Esophagus muscularis mucosa (tissue), 4 donors: ENCODE measurements at places on chromosomes 3 and 15. TPM values are rescaled to one million over a fixed set of nuclear protein-coding genes. Genes with fewer than 3 reads are reported as not detected.
A peak's percentile ranks its signal among the peaks of the same experiment; 100 is the strongest.

Gene ADAMTS9
- 142 TPM for total RNA-seq

Gene SLC27A2
- total RNA-seq = not detected

Gene CASR
- not detected for total RNA-seq

Gene PRRT3
- total RNA-seq = 1.7 TPM

Gene FAM3D
- total RNA-seq = not detected

Gene AHSG
- total RNA-seq = not detected

Gene KIF7
- total RNA-seq = 14.6 TPM

Gene RBP2
- total RNA-seq = not detected

Gene NOX5
- 0.23 TPM for total RNA-seq

GRCh38 chr15:77616072-77616471 lies 16.6 kb downstream of the LINGO1 start:
- no peak for DNase-seq
- H3K36me3 ChIP-seq = no peaks in the 10 kb centered on the region
- no peak overlapping the region for H3K27ac ChIP-seq
- H3K27me3 ChIP-seq = peaks cover 31% of the 10 kb centered on the region
- no peak overlapping the region for H3K4me3 ChIP-seq

- DNase-seq = no peak
- H3K27me3 ChIP-seq = no peaks in the 10 kb centered on the region
These were observed 88.7 kb upstream of the C15orf39 start for GRCh38 chr15:75112848-75113492.

- H3K27me3 ChIP-seq = no peaks in the 10 kb centered on the region
- peaks cover 7% of the 10 kb centered on the region for H3K4me1 ChIP-seq
- no peak overlapping the region for H3K4me3 ChIP-seq
- H3K36me3 ChIP-seq = no peaks in the 10 kb centered on the region
- DNase-seq = peak; percentile 14
These were observed 37.2 kb upstream of the THBS1 start for GRCh38 chr15:39543651-39544050.

DNA sequence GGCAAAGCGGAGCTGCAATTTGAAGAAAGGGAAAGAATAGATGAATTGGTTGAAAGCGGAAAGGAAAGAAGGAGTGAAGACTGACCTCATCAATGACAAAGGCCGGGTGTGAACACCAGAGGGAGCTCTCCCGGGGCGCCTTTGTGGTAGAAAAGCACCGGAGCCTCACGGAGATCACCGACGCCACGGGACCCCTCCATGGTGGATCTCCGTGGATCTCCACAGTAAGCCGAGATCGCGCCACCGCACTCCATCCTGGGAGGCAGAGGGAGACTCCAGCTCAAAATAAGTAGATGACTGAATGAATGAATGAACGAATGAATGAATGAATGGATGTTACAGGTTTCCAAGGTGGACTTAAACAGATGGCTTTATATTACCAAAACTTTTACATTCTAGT lies 25.0 kb downstream of the GPR160 start:
- H3K4me1 ChIP-seq = no peaks in the 10 kb centered on the region
- no peaks in the 10 kb centered on the region for H3K27me3 ChIP-seq
- DNase-seq = no peak
- H3K36me3 ChIP-seq = no peaks in the 10 kb centered on the region
- H3K27ac ChIP-seq = no peak overlapping the region

- H3K4me3 ChIP-seq = peak overlapping the region; percentile 44
- H3K36me3 ChIP-seq = peaks cover 29% of the 10 kb centered on the region
- peaks cover 51% of the 10 kb centered on the region for H3K4me1 ChIP-seq
- peak overlapping the region; percentile 68 for H3K27ac ChIP-seq
- DNase-seq = no peak
These were observed 849 bp downstream of the TRAK1 start for GRCh38 chr3:42092006-42092405.

DNA sequence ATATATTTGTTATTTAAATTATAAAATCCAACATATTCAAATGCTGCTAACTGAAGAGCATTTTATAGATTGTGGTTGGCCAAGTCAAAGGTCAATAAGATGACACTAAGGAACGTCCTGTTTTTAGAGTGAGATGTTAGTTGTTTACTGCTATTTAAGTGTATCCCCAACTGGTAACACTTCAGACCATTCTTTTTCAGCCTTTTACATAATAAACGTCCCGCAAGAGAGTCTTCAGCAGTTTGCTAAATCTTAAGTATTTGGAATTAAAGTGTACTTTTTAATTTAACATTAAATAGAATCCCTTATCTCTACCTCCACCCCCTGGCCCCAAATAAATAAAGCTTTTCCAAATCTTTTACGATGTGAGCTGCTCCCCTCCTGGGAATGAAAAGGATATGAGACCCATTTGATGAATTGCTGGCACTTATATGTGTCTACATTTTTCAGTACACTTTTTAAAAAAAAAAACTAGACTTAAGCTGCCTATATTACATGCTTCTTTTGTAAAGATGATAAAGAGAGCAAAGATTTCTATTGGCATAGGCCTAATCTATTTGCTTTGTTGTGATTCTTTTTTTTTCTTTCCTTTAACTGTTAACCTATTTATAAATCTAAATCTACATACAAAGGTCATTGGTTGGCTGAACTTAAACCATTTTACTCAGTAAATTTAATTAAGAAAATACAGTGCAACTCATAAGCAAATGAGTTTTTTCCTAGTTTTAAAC lies 101.8 kb upstream of the SKOR1 start:
- H3K27ac ChIP-seq = no peak overlapping the region
- H3K27me3 ChIP-seq = no peaks in the 10 kb centered on the region
- DNase-seq = no peak
- no peak overlapping the region for H3K4me3 ChIP-seq
- no peaks in the 10 kb centered on the region for H3K4me1 ChIP-seq

GRCh38 chr3:194223951-194224350 lies 88.0 kb downstream of the HES1 start:
- H3K36me3 ChIP-seq = no peaks in the 10 kb centered on the region
- no peak for DNase-seq
- H3K4me1 ChIP-seq = peaks cover 14% of the 10 kb centered on the region
- no peaks in the 10 kb centered on the region for H3K27me3 ChIP-seq

DNA sequence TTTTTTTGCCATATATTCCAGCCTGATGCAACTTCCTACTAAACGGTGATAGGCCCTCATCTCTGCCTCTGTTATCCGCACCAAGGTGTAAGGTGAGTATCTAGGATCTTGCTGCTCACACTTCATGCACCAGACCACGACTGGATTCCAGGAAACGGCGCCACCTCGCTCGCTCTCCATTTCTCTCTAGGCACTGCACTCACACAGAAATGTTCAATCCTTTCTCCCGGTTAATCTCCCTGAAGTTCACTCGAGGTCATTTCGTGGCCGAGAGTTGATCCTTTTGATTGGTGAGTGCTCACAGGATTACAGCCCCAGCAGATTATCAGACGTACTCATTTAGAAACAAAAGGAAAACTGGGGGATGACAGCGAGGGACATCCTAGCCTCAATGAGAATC lies 28.1 kb downstream of the MCF2L2 start:
- DNase-seq = no peak
- no peaks in the 10 kb centered on the region for H3K27me3 ChIP-seq
- no peaks in the 10 kb centered on the region for H3K36me3 ChIP-seq
- no peak overlapping the region for H3K27ac ChIP-seq

GRCh38 chr15:75045332-75046015 lies 22.1 kb downstream of the PPCDC start:
- peaks cover 3% of the 10 kb centered on the region for H3K36me3 ChIP-seq
- H3K4me1 ChIP-seq = peaks cover 81% of the 10 kb centered on the region
- DNase-seq = no peak
- no peak overlapping the region for H3K4me3 ChIP-seq

DNA sequence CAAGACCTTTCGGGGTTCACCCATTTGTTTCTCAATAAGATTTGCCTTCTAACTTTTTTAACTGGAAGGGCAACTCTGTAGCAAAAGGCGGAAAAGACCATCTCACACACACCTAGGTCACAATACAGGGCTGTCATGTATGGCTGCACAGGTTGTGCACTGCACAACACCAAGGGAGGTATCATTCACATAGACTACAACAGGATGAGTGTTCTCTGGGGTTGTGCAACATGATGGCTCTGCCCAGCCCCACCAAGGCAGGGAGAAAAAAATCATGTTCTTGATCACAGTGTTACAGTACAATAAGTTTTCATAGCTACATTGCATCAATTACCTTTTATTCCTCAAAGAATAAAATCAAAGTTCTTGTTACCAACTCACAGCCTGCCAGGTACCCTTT lies 52.8 kb downstream of the ANXA2 start:
- H3K27ac ChIP-seq = no peak overlapping the region
- no peaks in the 10 kb centered on the region for H3K4me1 ChIP-seq
- DNase-seq = no peak
- H3K27me3 ChIP-seq = no peaks in the 10 kb centered on the region
- peaks cover 36% of the 10 kb centered on the region for H3K36me3 ChIP-seq

- H3K27ac ChIP-seq = no peak overlapping the region
- no peaks in the 10 kb centered on the region for H3K27me3 ChIP-seq
- no peak for DNase-seq
- H3K36me3 ChIP-seq = no peaks in the 10 kb centered on the region
These were observed 444.5 kb downstream of the EPHB1 start for GRCh38 chr3:135239615-135239884.

DNA sequence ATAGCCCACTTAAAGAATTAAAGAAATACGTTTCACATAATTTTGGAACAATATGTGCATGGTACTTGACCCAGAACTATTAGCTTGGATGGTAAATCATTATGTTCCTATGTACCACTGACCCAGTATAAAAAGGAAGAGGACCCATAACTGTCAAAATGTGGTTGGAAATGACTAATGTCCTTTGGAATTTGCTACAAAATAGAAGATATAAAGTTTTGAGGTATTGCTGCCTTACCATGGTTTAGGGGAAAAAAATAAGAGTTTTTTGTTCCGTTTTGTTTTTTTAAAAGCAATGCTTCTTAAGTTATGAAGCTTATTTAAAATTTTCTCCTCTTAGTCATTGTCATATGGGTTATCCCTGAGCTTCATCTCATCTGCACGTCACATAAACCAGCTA lies 15.8 kb upstream of the TFDP2 start:
- H3K36me3 ChIP-seq = peaks cover 47% of the 10 kb centered on the region
- H3K4me3 ChIP-seq = no peak overlapping the region
- no peak for DNase-seq
- no peak overlapping the region for H3K27ac ChIP-seq
- no peaks in the 10 kb centered on the region for H3K27me3 ChIP-seq
- no peaks in the 10 kb centered on the region for H3K4me1 ChIP-seq

DNA sequence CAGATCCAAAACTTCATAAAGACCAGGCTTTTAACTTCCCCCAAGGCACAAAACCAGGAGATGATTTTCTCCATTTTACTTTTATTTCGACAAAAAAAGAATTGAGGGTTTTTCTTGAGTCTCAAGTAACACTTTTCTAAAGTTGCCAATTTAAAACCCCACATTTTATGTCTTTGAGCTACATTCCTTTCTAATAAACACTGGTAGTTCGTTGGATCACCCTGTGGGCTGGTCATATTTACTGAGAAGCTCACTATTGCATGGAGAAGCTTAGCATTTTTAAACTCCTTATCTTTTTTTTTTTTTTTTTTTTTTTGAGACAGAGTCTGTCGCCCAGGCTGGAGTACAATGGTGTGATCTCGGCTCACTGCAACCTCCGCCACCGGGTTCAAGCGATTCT lies 255.1 kb upstream of the TPM1 start:
- no peak overlapping the region for H3K27ac ChIP-seq
- peaks cover 11% of the 10 kb centered on the region for H3K4me1 ChIP-seq
- no peak for DNase-seq
- peaks cover 7% of the 10 kb centered on the region for H3K36me3 ChIP-seq

- no peak overlapping the region for H3K27ac ChIP-seq
- no peak for DNase-seq
- no peaks in the 10 kb centered on the region for H3K36me3 ChIP-seq
- H3K4me1 ChIP-seq = peaks cover 6% of the 10 kb centered on the region
These were observed 183.9 kb downstream of the TPRG1 start for GRCh38 chr3:189355481-189356201.

GRCh38 chr15:79071901-79072300 lies 18.7 kb downstream of the RASGRF1 start:
- no peaks in the 10 kb centered on the region for H3K4me1 ChIP-seq
- H3K27me3 ChIP-seq = no peaks in the 10 kb centered on the region
- no peak overlapping the region for H3K27ac ChIP-seq
- no peak for DNase-seq
- H3K4me3 ChIP-seq = no peak overlapping the region

DNA sequence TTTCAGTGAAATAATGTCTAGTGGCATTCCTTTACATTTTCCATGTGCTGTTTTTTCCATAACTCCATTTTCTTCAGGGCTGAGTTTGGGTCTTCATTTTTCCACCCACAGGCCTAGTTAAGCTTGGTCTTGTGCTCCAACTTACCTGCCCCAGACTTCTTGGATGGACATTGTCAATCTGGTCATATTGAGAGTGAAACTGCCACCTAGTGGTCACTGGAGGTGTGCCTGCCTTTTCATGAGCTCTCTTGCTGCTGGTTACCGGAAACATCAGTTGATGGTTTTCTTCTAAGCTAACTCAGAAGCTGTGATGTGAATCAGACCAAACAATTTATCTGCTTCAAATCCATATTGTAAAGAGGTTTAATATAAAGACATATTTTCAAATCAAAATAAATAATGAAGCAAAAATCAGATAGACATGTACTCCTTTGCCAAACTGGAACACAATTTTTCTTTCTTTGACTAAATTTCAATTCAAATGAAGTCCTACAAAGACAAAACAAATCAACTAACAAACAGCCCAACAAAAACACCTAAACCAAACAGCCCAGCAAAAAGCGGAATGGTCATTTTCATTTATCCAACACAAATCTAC lies 135.1 kb upstream of the RASGRP1 start:
- H3K4me3 ChIP-seq = no peak overlapping the region
- no peaks in the 10 kb centered on the region for H3K27me3 ChIP-seq
